NCI-H2081 treated with DMSO at 0.1 percent for 48 hours (cell line): ENCODE measurements at places on chromosomes 13 and 19.
A peak's percentile ranks its signal among the peaks of the same experiment; 100 is the strongest.

- DNase-seq = no peak
Measured at GRCh38 chr19:38055655-38056521, 148.9 kb downstream of the SIPA1L3 start.

GRCh38 chr13:58919551-58919950 lies 1244.2 kb downstream of the DIAPH3 start:
- no peak for DNase-seq

GRCh38 chr19:1235625-1236538 lies 1.9 kb downstream of the CBARP start:
- no peak for DNase-seq

DNA sequence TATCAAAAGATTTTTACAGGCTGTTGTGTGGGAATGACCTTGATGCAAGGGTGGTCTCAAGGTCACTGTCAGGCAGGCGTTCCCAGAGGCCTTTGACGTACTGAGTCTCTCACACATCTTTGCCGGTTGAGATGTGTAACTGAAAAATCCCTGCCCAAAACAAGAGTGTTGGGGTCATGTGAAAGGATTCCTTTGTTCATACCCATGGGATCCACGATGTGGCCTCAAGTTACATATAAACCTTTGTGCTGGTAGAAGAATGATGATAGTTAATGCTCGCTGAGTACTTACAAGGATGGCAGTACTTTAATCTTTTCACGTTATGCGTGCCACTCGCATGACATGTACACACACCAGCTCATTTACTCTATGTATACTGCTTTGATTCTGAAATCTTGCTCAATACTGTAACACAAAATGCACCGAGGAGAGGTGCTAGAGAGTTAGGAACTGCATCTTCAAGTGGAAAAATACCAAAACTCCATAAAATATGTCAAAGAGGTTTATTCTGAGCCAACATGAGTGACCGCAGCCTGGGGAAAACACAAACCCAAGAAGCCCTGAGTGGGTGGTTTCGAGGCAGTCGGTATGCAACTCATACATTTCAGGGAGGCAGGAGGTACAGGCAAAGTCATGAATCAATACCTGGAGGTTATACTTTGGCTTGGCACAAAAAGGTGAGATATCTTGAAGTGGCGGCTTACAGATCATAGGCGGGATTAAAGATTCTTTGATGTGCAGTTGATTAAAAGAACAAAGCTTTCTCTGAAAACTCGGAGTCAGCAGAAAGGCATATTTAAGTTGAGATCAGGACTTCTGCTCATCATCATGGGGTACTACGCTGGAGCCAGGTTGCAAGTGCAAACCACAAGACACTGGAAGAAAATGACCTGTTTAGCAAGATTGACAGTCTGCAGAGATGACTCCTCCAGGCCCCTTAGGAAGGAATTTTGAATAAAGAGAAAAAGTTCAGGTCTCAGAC lies 87.4 kb upstream of the ARHGEF7 start:
- no peak for DNase-seq

DNA sequence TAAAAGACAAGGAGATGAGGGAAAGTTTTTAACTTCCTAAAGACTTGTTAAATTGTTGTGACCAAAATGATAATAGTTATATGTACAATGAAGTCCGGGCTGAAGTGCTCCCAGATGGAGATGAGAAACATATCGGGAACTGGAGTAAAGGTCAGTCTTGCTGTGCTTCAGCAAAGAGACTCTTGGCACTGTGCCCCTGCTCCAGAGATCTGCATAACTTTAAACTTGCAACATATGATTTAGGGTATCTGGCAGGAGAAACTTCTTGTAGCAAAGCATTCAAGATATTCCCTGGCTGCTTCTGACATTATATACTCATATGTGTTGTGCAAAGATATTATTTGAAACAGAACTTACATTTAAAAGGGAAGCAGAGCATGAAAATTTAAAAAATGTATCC lies 786.6 kb upstream of the SLITRK6 start:
- DNase-seq = no peak

DNA sequence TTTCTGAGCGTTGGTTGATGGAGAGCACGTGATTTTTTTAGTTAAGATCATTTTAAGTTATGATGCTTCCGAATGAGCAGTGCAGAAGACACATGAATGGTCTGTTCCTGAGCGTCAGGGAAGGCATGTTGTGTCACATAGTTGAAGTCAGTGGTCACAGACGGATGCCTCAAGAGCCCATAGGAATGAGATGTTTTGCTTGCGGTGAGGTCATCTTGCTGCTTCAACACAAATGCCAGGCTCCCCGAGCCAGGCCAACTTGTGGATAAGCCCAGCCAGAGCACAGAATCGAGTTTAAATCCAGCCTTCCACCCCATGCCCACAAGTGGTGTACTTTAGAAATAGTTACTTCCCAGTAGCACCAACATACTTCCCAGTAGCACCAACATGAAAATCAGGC lies 5.4 kb downstream of the UPF3A start:
- DNase-seq = no peak

DNA sequence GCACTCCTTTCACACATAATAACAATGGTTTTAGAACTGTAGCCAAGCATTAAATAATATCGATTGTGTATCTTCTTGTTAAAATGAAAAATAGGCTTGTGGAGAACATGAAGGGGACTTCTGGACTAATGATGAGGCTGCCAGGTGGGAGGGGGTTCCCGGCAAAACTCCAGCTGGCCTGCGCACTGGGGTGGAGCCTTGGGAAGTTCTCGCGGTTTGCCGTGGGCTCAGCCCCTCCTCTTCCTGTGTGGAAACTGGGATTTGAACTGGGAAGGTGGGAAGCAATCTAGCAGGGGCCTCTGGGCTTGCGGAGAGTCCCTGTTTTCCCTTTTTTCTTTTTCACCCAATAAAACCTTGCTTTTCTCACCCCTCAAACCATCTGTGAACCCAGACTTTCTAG lies 113.7 kb upstream of the SLITRK1 start:
- DNase-seq = no peak

GRCh38 chr13:62088165-62088564 lies 672.5 kb upstream of the PCDH20 start:
- no peak for DNase-seq

DNA sequence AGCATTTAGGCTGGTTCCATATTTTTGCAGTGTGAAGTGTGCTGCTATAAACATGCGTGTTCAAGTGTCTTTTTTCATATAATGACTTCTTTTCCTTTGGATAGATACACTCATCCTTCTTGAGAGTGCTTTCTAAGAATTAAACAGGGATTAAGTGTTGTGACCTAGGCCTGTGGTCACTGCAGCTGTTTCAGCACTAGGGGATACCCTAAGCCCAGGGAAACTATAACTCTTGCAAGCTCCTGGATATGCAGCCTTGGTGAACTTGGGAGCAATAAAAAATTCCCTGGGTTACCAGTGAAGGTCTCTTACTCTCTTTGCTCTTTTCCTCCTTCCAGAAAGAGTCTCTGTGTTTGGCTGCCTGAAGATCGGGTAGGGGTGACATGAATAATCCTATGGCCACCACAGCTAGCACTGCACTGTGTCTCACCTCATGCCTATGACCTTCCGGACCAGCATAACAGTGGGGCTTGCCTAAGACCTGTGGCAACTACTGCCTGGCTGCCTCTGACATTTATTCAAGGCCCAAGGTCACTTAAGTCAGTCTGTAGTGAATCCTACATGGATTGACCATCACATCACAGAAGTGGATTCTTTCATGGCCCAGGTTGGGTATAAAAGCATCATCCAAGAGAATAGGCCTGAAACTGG lies 799.7 kb downstream of the DACH1 start:
- no peak for DNase-seq

GRCh38 chr19:11090264-11090996 lies 1.2 kb downstream of the LDLR start:
- peak; percentile 63 for DNase-seq

DNA sequence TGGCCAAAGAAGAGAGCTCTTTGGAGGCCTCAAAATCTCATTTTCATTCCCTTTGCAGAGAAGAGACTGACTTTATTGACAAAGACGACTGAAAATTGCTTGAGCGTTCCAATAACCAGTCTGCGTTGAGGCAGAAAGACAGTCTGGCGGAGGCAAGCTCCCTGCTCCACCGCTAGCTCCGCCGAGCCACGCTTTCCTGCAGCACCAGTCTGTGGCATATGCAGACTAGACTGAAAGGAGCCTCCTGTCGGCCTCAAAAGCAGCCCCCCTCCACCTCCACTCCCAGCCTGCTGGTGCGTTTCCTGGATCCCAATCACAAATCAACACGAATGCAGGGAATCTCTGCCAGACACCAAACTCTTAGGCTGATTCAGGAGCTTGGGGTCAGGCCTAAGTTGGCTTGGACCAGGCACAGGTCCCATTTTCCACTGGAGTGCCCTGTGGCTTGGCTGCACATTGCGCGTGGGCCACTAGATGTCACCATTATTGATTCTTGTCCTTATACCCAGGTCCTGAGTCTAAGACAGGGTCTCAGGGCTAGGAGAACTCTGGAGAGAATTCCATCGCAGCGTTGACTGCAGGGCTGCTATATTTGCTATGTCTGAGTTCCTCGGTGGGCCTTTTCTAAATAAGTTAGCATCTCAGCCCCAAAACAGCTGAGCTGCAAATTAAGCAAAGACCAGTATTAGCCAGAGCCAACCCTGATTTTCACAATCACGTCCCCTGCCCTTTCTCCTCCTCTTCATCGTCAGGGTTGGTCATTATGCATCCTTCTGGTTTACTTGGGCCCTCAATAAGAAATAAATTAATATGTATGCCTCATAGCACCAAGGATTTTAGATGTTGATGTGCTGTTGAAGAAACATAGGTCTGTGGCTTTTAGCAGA lies 5.2 kb upstream of the ZNF507 start:
- DNase-seq = no peak

GRCh38 chr19:40091205-40092129 lies 724 bp upstream of the ZNF780A start:
- no peak for DNase-seq

- no peak for DNase-seq
Measured at GRCh38 chr13:106376401-106377112, 158.9 kb downstream of the EFNB2 start.

DNA sequence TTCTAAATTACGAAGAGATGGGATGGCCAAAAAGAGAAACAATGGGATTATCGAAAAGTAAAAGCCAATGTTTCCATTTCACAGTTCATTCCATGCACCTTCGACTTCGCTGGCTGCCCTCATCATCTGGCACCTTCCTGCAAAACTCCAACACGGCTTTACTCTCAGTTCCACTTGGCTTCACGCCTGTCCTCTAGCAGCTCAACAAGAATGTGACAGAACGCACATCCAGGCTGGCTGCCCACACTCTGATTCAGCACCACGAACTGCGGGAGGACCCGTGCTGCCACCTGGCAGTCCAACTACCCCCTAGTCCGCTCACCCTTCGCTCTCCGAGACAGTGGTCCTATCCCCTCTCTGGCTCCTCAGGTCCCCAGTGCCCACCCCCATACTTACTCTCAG lies 11.7 kb downstream of the ATP7B start:
- no peak for DNase-seq

DNA sequence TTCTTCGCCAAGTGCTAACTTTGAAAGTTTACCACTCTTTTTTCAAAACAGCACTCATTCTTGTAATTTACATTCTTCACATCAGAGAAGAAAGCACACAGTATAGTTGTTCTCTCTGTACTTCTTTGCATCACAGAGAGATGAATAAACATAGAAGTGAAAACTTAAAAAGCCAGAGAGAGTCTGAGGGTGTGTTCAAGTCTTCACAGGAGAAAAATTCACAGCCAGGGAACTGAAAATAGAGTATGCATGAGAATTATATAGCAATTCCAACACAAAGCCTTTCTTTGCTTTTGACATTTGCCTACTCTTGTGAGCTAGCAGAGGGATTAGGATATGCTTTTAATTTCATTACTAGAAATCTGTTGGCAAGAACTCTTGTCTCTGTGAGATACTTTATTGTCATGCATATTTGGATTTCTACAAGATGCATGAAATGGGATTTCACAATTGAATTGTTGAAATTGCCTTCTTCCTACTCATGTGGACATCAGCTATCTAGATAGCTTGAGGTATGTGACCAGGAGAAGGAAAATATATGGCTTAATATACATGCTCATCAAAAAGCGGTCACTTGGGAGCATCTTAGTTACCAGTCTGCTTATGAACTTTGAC lies 166.1 kb downstream of the SLC7A1 start:
- no peak for DNase-seq

DNA sequence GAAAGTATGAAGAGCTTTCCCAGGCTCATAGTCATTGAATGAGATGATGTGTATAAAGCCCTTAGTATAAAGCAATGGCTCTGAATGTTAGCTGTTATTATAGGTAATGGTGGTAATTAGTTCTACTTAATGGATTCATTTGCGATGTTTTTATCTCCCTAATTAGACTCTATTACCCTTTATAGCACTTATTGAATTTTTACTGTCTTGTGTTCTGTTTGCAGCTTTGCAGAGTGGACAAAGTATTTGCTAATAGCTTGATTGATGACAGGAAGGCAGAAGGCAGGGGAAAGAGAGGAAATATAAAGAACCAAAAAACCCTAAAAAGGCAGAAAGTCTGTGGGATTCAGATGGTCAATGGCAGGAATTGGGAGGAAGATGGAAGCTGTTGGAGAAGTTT lies 524.4 kb upstream of the SPRY2 start:
- no peak for DNase-seq

DNA sequence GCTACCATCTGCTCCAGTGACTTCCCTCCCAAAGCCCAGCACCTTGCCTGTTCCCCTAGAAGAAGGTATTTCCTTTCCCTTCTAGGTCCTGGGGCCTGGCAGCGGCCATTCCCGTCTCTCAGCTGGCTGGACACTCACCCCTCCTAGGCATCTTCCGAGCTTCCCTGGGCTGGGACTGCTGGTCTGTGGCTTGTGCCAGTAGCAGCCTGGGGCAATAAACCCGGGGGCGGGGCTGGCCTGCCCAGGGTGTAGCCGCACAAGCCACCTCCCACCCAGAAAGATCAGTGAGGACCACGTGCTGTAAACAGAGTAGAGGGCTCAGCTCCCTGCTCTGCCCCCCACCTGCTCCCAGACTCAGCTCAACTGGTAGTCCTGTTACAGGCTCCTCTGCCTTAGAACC lies 15.0 kb downstream of the LIPE start:
- no peak for DNase-seq

DNA sequence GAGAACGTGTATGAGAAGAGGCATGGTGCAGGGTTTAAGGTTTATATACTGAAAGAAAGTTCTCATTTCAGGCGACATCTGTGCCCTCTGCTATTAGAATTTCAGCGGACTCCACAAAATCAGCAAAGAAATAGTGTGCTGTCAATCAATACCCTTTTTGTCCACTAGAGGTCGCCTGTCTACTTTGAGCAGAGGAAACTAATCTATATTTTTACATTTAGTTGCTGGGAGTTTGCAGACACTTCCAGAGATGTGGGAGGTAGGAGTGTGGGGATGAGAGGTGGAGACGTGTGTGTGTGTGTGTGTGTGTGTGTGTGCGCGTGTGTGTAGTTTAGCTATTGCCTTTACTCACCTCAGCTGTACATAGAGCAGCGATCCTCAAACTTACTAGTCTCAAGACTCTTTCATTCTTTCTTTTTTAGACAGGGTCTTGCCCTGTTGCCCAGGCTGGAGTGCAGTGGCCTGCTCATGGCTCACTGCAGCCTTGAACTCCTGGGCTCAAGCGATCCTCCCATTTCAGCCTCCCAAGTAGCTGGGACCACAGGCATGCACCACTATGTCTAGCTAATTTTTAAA lies 9.7 kb downstream of the INAFM1 start:
- no peak for DNase-seq
